ENCODE measurements at places on chromosomes 1 and 21.

- no peak for DNase-seq
These were observed 10.3 kb downstream of the KDF1 start for GRCh38 chr1:26949926-26950319.

- DNase-seq = no peak
These were observed 81.3 kb upstream of the DUSP10 start for GRCh38 chr1:221823149-221823548.

- DNase-seq = no peak
These were observed 61.2 kb upstream of the CCDC190 start for GRCh38 chr1:162922201-162922600.

- DNase-seq = no peak
These were observed 20.1 kb downstream of the IFNLR1 start for GRCh38 chr1:24167008-24167407.

DNA sequence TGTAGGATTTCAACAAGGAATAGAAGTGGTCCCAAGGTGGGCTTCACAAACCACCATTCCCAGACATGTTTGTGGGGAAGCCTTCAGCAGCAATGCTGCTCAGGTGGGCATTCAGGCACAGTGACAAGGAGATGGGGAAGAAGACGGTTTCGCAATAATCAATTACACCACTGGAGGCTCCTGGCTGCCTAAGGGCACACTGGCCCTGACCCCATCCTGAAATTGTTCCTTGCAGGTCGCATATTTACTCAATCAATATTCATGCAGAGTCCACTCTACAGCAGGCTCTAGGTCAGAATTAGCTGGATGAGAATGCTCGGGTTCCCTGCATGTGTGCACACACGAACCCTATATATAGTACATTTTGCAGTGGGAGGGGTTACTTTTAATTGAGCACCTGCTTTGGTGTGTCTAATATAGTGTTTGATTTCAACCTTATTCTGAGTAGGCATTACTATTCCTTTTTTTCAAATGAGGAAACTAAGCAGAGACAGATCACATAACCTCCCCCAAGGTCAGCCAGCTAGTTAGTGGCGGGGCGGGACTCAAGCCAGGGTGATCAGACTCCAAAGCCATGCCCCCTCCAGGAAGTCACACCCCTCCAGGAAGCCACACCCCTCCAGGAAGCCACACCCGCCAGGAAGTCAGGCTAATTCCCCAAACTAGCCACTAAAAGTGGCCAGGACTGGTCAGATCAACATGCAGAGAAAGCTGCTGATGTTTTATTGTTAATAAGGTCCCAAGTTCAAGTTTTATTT lies 106.5 kb downstream of the HLCS start:
- peak; percentile 5 for DNase-seq

DNA sequence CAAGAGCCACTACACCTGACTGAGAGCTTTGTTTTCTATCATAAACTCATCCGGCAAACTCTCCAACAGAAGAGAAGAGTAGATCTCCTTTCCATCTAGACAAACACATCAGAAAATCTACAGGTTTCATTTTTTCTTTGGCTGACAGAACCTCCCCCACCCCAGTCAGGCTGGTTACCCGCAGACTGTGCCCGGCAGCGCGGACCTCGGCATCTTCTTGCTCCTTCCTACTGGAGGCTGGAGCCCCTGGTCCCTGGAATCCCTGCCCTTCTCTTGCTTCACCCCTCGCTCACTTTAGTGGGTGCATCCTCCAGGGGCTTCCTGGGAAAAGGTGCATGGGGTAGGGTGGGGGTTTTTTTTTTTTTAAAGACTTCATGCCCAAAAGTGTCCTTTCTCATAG lies 23.0 kb downstream of the NCMAP start:
- no peak for DNase-seq

DNA sequence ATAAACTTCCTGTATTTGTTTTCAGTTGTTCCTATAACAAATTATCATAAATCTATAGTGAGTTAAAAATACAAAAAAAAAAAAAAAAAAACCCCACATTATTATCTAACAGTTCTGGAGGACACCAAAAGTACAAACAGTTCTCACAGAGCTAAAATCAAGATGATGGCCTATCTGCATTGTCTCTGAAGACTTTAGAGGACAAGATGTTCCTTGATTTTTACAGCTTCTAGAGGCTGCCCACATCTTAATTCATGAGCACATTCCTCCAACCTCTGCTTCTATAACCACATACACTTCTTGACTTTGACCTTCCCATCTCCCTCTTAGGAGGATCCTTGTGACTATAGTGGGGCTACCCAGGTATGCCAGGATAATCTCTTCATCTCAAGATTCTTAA lies 806.1 kb downstream of the LTN1 start:
- DNase-seq = no peak

- no peak for DNase-seq
These were observed 141.4 kb upstream of the GRIK3 start for GRCh38 chr1:37175666-37176215.

GRCh38 chr1:183646776-183647175 lies 6.3 kb downstream of the APOBEC4 start:
- DNase-seq = no peak

GRCh38 chr1:147676311-147677085 lies 6.2 kb upstream of the ACP6 start:
- DNase-seq = no peak

GRCh38 chr1:18948048-18948912 lies 8.2 kb downstream of the IFFO2 start:
- peak; percentile 49 for DNase-seq

GRCh38 chr1:83698644-83699043 lies 300.3 kb downstream of the TTLL7 start:
- DNase-seq = no peak

GRCh38 chr21:27339902-27340301 lies 373.0 kb upstream of the ADAMTS5 start:
- DNase-seq = no peak

DNA sequence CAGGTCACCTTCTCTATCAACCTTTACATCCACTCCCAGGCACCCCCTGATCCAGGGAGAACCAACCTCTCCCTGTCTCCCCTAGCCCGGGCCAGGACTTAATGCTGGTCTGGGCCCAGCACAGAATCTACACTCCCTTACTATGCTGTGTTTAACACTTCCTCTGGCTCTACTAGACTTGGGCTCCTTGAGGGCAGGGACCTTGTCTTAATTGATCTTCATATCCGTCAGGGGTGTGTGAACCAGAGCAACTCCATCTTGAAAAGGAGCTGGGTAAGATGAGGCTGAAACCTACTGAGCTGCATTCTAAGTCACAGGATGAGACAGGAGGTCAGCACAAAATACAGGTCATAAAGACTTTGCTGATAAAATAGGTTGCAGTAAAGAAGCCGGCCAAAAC lies 98.9 kb downstream of the SSBP3 start:
- no peak for DNase-seq

Measured in stimulated activated CD4-positive, alpha-beta T cell treated with anti-CD3 and anti-CD28 coated beads, Interleukin-4, amount 100 ng/mL, for 1 hour (primary cell).